ENCODE measurements at places on chromosomes 12 and 14.

DNA sequence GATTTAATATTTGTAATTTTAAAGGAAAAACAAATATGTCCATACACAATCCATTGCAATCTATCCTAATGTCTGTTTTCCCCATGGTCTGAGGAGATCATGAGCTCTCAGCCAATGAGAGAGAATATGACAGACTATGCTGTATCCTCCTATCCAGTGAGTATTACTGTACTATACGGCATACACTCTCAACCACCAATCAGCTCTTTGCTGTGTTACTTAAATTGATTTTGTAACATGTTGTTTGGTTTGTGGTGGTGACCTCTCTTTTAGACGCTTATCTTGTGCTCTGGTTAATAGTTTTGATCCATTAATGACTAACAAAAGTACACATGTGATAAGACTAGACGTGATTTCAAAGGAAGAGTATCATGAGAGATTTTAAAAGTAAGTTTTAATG is 231.5 kb upstream of the FOXN3 start:
- no peak for DNase-seq

GRCh38 chr14:73764406-73765280 is 50.5 kb upstream of the PNMA1 start:
- no peak for DNase-seq

GRCh38 chr14:106058342-106058741 is 532.0 kb downstream of the TMEM121 start:
- no peak for DNase-seq

GRCh38 chr12:13584541-13584940 is 388.0 kb downstream of the EMP1 start:
- no peak for DNase-seq

All from kidney epithelial cell (primary cell).